ENCODE measurements at places on chromosomes 11 and 22.

DNA sequence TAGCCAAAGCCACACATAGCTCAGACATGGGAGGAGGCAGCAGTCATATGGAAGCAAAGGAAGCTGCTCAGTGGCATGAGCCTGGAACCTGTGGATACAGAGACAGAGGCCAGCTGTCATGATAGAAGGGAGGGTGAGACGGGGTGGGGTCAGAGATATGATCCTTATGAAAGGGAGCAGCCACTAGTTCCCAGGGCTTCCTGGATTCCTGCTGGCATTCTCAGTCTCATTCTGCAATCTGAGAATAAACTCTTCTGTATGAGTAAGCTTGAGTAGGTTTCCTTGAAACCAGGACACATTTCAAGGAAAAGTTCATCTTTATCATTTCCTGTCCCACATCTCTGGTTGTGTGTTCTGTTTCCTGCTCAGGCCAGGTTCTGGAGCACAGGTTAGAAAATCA, 220.2 kb upstream of the SNX19 start:
- no peak for DNase-seq

- no peak for DNase-seq
These were observed 537.1 kb upstream of the LRRC4C start for GRCh38 chr11:41996533-41996932.

DNA sequence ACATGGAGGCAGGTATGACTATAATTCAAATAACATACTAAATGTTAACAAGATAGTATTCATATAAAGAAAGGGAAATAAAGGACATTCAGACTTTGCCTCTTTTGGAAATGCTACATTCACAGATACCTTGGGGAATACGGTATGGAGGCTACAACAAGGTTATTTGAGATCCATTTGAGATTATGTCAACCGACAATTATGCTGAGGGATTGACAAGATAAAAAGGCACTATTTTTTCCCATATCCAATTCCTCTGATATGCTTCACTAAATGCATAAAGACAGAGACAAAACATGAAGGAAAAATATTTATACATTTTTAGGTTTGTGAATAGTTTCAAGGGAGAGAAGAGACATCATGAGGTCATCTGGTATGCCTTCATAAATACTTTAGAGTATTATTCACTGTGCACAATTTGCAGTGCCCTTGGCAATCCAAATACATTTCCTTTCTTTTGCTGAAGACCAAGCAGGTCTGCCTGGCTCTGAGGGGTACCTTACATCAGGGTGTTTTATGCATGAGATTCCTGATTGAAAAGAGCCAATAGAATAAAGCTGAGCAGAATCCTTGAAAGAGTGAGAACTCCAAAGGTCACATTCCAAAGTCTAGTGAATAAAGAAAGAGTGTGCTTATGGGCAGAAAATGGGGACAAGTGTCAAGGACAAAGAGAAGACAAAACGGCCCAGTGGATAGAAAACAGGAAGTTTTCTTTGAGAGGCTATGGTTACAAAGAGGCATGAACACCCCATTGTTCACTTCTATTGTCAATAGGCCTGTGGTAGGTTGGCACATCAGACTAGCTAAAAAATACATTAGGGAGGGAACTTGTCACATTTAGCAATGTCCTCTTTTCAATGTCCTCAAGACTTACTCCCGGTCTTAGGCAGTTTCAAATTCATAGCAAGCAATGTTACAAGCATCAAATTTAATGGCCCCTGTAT, 455.8 kb downstream of the LRRC4C start:
- no peak for DNase-seq

DNA sequence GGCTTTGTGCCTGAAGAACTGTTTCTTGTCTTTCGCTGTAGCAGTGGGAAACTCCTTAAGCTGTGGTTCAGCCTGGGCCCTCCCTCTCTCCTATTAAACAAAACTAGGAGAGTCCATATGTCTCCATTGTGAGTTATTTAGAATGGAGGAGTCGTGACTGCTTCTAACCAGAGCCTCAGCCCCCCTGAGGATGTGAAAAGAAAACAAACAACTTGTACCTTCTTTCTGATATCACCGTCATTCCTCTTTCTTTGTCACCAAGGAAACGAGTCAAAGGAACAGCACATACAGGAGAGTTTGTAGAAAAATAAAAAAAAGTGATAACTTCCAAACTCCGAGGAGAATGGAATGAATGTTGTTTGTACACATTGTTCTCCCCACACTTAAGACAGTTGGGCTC, 11.6 kb upstream of the EXT2 start:
- no peak for DNase-seq

- no peak for DNase-seq
These were observed 19.6 kb upstream of the LIMK2 start for GRCh38 chr22:31192513-31192912.

DNA sequence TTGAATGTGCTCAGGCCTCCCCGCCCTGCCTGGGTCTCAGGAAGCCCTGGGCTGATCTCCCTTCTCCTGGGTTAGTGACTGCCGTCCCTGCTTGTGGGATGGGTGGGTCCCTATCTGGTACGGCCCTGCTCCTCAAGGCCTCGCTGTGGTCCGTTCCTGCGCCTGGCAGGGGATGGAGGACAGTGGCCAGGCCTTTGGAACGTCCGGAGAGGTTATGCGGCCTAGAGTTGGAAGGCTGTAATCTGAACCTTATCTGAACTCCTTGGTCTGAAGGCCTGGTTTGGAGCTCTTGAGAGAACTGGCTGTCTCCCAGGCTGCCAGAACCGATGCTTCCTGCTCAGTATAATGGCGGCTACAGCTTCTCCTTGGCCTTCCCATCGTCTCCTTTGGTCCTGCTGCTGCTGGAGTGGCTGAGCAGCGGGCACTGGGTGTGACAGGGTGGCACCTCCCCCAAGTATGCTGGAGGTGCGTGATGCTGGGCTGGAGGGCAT, 72.8 kb downstream of the FLI1 start:
- DNase-seq: no peak

- DNase-seq: peak; percentile 83
These were observed 1.9 kb downstream of the CLDN5 start for GRCh38 chr22:19522190-19522880.

DNA sequence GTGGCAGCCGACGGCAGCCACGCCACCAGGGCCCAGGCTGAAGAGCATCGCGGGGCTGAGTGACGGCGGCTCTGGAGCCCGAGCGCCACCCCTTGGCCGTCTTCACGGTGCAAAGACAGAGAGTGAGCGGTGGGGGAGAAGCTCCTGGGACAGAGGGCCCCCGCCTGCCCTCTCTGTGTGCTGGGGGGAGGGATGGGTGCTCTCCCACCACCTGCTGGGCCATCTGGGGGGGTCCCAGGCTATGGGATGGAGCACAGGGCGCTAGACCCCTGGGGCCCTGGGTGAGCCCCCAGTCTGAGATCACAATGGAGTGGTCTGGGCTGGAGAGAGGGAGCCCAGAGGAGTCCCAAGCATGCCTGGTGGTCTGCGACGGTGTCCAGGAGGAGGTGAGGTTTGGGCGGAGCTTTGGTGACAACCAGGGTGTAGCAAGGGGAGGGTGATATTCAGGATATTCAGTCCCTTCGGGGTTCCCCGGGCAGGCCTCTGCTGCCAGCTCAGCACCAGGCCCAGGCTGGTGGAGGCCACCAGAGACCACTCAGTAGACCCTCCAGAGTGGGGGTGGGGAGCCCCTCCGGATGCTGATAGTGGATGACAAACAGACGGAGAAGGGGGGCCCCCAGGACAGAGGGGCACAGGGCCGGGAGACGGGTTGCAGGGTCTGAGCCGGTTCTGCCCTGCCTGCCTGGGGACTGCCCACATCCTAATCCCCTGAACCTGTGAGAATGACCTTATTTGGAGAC, 78.1 kb upstream of the PRR5 start:
- DNase-seq: peak; percentile 52

DNA sequence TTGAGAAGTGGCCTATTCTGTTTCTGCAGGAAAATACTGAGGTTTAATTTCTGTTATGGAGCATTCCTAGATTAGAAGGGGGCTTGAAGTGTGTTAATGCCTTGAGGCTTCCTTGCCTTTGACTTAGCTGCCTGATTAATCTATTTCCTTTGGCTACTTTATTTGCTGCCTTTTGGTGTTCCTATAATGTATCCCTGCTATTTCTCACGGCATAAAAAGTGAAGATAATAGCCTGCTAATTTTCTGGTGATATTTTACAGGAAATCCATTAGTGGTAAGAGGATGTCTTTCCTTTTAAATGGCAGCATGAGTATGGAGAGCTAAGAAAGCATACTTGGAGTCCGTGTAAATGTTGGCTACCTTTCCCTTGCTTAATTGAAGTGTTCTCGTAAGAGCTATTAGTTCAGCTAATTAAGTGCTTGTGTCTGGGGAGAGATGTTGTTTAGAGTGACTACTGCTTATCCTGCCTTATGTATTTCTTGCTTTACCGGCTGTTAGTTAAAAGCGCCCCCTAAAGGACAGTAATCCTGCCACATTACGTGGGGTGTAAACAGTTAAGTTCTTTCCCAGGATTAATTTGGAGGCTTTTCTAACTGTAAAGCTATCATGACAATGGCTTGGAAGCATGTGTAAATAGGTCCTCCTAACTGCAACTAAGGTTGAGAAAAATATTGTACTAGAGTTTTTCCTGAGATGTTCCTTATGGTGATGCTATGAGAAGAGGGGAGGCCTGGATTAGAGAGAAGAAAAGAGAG, 45.6 kb downstream of the ZNF280B start:
- DNase-seq: no peak

GRCh38 chr22:47210112-47210657, 447.7 kb downstream of the TBC1D22A start:
- DNase-seq: no peak

DNA sequence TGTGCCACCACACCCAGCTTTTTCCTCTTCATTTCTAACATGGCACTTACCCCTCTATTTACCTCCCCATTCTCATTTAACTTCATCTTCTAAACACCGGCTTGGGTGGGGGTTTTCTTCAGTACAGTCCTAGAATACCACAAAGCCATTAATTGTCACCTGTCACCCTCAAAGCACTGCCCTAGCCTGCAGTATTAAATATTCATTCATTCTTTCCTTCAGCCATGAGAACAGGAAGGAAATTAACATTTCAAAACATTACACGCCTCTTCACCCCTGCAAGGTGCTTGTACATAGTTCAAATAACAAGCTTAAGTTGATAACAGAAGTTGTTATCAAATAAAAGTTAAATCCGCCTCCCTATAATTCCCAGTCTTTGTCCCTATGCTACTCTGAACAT, 10.7 kb upstream of the VPS37C start:
- no peak for DNase-seq

DNA sequence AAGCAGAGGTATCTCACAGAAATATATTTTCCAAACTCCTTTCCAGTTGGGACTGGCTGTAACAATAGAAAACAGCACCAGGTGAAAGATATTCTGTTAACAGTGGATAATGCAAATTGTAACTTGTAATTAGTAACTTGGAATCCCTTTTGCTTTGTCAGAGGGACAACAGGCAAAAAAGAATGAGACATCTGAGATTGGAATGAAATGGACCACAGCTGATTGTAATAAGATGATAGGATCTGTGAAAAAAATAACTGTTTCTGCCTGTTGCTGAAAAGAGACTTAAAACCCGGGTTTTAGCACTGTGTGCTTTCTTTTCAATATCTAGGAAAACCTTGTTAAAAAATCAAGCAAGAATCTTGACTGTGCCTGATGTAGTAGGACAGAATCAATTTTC, 655.7 kb downstream of the METTL15 start:
- no peak for DNase-seq

- DNase-seq: no peak
These were observed 102.6 kb upstream of the RASSF10 start for GRCh38 chr11:12906501-12906900.
